ENCODE measurements at places on chromosomes 7 and 10.

DNA sequence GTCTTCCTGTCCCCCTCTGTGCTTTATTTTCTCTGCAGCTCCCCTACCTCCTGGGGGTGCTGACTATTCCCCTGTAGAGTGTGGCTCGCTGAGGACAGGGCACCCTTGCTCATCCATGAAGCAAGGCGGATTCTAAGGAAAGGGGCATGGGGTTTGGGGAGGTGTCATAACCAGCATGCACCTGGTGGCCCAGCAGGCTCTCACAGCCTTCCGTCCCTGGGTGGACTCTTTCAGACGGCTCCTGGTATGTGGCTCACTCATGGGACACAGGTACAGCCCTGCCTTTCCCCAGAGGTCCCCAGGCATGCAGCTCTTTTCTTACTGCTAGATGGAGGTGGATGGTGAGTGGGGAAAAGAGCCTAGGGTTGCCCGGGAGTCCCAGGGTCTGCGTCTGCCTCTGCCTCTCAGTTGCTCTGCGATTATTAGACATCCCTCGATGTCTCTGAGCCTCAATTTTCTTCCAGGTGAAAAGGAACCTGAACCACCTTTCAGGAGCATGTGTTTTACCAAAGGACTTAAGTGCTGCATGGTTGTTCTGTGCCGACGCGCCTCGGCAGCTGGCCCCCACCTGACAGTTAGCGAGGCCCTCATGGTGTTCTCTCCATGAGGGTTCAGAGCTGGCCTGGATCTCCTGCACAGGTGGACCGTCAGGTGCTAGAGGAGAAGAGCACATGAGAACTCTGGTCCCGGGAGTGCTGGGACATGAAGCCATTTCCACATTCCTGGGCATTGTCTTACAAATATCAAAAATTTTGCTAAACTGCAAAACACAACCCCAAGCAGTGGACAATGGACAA is 172.5 kb upstream of the SHH start:
- no peak for DNase-seq

GRCh38 chr7:146331369-146331768 is 214.8 kb downstream of the CNTNAP2 start:
- DNase-seq = no peak

DNA sequence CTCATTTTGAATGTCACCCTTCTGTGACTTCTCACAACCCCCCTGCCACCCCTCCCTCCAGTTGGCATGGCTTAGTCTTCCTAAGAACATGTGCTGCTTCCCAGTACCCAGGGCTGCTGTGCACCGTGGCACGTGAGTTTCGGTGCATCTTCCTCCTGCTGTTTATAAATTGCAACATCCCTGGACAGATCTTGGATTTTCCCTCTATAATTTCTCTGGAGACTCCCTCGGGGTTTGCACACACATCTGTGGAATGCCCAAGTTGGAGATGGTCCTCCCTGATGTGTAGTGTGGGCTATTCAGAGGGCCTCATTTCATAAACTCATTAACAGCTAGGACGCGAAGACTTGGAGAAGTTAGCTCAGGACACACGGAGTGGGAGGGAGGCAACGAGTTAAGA is 52.9 kb downstream of the IKZF1 start:
- DNase-seq = no peak

DNA sequence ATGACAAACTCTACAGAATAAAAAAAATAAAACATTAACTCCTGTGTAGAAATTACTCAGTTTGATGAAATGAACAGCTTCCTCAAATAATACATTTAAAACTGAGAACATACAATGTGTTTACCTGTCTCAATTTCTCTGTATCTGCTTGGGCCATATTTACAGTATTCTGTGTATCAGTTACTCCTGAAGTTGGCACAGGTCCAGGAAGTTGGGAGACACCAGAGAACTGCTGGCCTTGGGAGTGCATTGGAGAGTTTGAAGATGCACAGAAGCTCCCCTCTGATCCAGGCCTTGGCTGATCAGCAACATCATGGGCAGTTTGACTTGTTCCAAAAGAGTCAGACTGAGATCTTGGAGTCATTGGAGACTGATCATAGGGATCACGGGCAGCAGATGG is 155.1 kb downstream of the GALNT11 start:
- DNase-seq = no peak

DNA sequence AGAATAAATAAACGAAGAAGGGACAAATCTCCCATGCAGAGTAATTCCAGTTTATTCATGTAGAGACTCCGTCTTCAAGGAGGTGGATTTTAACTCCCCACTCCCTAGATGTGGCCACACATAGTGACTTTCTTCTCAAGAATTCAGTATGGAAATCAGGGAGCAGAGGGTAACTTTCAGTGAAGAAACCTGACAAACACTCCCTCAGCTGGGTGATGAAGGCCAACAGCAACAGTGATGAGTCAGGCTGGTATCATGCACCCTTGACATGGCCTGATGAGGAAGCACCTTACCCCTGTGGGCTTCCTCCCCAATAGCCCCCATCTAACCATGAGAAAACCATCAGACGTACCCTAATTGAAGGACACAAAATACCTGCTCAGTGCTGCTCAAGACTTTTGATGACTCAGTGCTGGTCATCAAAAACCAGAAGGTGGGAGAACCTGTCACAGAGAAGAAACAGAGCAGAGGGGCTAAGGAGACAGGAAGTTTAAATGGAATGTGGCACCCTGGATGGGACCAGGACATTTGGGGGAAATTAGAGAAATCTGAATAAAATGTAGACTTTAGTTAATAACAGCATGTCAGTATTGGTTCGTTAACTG is 50.6 kb downstream of the ADAMTS14 start:
- no peak for DNase-seq

GRCh38 chr7:111927353-111928019 is 278.7 kb downstream of the DOCK4 start:
- DNase-seq = no peak

GRCh38 chr7:46444256-46444655 is 523.2 kb upstream of the IGFBP3 start:
- DNase-seq = no peak

DNA sequence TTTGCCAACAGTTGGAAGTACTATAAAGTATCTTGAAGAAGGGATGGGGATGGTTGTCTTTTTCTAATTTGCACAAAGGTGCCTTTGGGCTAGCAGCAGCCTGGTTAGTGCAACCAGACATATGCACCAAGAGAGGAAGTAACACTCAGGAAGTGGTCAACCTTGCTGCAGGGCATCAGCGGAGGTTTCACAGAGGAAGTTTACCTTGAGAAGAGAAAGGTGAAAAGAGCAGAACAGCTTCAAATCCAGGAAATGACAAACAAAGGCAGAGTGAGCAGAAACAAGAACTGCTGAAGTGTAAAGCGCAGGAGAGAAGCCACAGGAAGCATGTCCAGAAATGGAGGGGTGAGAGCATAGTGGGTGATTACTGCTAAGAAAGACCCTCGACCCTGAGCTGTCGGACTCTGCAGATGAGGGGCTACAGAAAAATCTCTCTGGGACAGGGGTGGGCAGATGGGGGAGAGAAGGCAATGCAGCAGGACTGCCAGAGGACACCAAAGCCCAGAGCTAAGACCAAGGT is 66.9 kb downstream of the STK17A start:
- DNase-seq = no peak

GRCh38 chr10:64306729-64307327 is 785.6 kb downstream of the REEP3 start:
- no peak for DNase-seq

- no peak for DNase-seq
These were observed 355.9 kb downstream of the SFMBT2 start for GRCh38 chr10:7054915-7055314.

DNA sequence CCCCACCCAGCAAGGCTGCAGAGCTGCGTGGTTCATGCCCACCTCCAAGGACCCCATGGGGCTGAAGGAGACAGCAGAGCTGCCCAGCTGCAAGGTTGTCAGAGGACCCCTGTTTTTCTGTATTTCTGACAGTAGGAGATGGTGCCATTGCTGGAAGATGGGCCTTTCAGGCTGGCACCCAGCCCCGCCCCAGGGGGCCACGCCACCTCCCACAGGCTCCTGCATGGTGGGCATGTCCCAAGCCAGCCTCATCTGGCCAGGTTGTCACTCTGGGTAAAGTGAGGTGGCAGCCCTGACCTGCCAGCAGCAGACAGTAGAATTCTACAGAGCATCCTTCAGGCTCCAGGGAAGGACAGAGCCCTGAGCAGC is 75.5 kb upstream of the RET start:
- no peak for DNase-seq

GRCh38 chr7:29044554-29044953 is 86.4 kb upstream of the TRIL start:
- DNase-seq = no peak

GRCh38 chr7:10121631-10122030 is 852.0 kb upstream of the PHF14 start:
- DNase-seq = no peak

DNA sequence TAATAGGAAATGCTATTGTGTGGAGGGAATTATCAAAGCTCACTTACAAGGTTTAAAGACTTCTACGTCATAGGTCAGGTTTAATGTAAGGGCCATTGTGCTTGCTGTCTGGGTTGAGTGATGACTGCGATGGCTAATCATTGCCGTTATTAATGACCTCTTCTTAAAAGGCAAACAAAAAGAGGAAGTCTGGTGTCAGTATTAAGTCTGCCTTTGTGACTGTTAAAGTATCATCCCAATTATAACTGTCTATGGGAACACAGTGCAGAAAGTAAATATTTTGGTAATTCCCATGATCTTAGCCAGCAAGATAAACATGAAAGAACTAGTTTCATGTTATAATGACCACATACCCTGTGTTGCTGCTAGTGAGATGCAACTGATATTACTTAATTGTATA is 382.4 kb downstream of the BBS9 start:
- DNase-seq = no peak

- no peak for DNase-seq
These were observed at the start of gene ZNF853 for GRCh38 chr7:6614953-6615722. Gene ZNF853 (plus strand): TSS chr7:6615610. CDS start chr7:6616175, 565 bp downstream.

DNA sequence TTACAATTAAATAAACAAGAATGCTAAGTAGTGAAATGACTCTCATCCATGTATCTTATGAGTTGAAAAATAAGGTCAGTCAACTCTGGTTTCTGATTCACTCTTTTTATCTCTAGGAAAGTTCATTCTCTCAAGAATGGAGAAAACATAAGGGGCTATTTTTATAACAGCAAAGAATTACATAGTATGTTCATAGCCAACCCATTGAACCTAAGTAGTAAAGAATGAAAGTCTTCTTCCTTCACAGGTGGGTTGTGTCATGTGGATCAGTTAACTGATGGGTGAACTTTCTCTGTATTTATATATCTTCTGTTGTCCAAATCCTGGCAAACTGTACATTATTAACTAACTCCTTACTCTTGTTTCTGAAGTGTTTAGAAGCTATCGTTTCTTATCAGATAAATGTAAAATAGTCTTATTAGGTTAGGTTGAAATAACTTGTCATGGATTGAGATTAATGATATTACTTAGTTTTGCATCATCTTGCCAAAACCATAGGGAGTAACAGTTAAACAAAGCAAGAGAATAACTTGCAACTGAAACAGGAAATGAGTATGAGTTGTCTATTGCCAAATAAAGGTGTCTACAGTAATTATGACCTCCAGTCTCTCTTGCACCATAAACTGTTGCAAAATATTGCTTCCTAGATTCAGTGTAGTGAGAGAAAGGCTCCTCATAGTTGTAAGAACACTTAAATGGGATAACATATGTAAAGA is 86.8 kb downstream of the ANKRD7 start:
- DNase-seq = no peak

DNA sequence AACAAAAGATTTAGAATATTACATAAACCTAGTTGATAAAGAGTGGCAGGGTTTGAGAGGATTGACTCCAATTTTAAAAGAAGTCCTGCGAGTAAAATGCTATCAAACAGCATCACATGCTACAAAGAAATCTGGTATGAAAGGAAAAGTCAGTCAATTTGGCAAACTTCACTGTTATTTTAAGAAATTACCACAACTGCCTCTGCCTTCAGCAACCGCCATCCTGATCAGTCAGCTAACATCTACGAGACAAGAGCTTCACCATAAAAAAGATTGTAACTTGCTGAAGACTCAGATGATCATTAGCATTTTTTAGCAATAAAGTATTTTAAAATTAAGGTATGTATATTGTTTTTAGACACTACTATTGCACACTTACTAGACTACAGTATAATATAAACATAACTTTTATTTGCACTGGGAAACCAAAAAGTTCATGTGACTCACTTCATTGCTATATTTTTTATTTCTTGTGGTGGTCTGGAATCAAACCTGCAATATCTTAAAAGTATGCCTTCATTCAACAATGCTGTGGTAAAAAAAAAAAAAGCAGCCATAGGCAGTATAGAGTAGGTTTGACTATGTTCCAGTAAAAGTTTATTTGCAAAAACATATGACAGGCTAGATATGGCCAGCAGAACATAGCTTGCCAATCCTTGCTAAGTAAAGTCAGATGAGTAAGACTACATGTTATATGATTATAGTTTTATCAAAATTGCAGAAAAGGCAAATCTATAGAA is 74.4 kb downstream of the GLCCI1 start:
- DNase-seq = no peak

Data from hypothalamus (tissue), 51 donors.